Stimulated activated CD8-positive, alpha-beta memory T cell treated with anti-CD3 and anti-CD28 coated beads, Interleukin-15, amount 100 ng/mL, for 4 hours (primary cell): ENCODE measurements at places on chromosomes 5 and 9.

GRCh38 chr5:150036513-150036912 is 36.0 kb downstream of the HMGXB3 start:
- no peak for DNase-seq

DNA sequence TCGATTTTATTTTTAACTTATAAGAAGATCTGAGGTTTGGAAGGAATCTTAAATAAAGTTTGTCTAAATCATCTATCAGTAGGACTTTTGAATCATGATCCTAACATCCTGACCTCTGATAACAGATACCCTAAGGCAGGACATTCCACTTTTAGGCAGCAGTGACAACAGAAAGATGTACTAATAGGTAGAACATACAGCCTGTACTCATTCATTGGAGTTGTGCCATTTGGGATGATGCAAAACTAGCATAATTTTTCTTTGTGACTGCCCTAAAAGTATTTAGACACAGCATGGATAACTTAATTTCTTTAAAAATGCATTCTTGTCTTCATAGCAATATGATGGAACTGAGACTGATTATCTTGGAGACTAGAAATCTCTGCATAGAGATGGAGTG is 39.7 kb downstream of the CDC42SE2 start:
- DNase-seq: no peak

- DNase-seq: no peak
Observed at GRCh38 chr5:68356623-68357022, 141.1 kb downstream of the PIK3R1 start.

- no peak for DNase-seq
Observed at GRCh38 chr5:143400541-143401226, 2.8 kb downstream of the NR3C1 start.

DNA sequence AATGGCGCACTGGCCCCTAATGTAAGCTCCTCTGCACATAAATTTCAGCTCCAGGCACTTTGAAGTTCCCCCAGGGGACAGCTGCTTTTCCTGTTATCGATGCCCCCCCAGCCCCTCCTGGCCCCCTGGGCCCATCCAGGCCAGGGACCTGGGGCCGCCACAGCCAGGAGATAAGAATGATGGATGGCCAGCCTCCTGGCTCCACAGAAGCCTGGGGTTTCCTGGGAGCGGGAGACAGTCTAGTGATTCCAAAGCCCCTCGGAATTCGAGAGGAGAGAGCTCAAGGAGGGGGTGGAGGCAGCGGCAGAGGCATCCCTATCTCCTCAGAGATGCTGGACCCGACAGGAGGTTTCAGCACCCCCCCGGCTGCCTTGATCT is 98.4 kb upstream of the HAND1 start:
- no peak for DNase-seq

GRCh38 chr5:61333954-61334867 is 2.2 kb downstream of the ZSWIM6 start:
- DNase-seq: no peak

DNA sequence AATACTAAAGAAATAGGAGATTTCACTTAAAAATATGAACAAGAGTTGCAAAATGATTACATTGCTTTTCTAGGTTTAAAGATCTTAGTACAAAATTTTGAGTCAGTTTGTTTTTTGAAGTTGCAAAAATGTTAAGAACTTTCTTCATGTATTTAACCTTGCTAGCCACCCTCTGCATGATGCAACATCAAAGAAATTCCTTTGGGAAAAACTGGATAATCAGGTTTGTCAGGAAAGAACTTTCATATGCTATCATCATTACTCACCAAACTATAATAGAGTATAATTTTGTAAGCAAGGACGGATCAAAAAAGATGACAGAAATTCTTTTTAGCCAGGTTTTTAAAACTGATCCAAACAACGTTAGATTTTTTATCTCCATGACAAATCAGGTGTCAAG is 116.9 kb upstream of the MRPS30 start:
- DNase-seq: no peak

DNA sequence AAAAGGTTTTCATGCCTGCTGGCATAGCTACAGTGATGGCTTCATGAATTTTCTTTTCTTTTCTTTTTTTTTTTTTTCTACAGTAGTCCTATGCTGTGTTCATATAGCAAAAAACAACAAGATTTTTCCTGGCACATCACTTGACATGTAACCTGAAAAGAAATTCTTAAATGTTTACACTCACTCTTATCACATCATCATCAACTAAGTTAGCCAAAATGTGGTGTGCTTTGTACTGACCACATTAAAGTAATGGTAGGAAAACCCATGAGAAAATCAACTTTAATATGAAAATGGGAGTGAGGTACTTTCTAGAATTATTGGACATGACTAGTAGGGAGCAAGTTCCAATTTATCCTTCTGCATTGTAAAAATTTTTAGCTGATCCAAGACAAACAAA is 146.7 kb downstream of the SSBP2 start:
- DNase-seq: no peak

- no peak for DNase-seq
Observed at GRCh38 chr9:34430843-34431437, 27.4 kb downstream of the FAM219A start.

DNA sequence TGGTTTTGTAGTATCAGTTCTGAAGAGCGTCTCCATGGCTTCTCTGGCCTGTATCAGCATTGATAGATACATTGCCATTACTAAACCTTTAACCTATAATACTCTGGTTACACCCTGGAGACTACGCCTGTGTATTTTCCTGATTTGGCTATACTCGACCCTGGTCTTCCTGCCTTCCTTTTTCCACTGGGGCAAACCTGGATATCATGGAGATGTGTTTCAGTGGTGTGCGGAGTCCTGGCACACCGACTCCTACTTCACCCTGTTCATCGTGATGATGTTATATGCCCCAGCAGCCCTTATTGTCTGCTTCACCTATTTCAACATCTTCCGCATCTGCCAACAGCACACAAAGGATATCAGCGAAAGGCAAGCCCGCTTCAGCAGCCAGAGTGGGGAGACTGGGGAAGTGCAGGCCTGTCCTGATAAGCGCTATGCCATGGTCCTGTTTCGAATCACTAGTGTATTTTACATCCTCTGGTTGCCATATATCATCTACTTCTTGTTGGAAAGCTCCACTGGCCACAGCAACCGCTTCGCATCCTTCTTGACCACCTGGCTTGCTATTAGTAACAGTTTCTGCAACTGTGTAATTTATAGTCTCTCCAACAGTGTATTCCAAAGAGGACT is 1.5 kb downstream of the GPR21 start:
- DNase-seq: no peak

GRCh38 chr5:150211156-150212030 is 21.5 kb downstream of the SLC6A7 start:
- DNase-seq: no peak

DNA sequence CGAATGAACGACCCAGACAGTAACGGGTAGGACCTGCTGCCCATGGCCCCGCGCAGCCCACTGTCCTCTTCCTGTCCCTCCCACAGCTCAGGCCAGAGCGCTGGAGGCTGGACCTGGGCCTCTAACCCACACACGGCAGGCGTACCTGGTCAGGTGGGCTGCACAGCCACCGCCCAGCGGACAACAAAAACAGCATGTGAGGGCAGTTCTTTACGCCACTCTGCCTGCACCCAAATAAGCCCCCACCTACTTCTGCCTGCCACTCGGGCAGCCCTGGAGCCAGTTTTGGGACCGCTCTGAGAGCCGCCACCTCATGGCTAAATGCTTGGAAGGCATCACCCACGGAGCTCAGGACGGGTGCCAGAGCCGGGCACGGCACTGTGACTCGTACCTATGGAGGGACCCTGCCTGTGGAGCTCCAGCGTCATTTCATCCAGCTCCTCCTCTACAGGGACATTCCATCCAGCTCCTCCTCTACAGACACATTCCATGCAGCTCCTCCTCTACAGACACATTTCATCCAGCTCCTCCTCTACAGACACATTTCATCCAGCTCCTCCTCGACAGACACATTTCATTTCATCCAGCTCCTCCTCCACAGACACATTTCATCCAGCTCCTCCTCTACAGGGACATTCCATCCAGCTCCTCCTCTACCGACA is 18.9 kb downstream of the CLPTM1L start:
- DNase-seq: no peak

GRCh38 chr5:109029847-109030246 is 282.1 kb downstream of the FER start:
- DNase-seq: no peak

DNA sequence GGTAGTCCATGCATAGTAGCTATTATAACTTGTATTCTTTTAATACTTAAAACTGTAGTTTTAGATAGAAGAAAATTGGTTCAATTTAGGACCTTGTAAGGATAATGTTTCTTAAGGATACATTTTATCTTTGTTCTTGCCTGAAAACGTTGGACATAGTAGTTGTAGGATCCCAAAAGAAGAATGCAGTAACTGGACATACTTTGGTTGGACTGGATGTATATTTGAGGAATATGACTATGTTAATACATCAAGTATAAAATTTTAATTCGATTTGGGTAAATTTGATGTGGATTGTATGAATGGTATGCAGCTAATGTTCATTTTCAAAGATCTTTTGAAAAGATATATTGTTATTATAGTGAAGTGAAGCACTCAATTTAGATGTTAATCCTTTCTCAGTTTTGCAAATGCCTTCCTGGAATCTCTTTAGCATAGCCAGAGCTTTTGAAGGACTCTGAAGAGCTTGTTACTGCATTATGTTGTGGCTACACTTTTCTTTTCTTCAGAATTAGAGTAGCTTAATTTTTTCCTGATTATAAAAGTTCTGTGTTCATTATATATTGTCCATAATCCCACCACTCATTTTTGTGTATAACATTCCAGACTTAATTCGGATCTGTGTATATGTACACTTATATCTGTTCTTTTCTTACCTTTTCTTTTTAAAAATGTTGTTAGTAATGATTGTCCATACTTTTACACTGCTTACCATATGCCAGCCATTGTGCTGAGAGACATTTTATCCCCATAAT is 41.2 kb downstream of the LRRTM2 start:
- DNase-seq: no peak

DNA sequence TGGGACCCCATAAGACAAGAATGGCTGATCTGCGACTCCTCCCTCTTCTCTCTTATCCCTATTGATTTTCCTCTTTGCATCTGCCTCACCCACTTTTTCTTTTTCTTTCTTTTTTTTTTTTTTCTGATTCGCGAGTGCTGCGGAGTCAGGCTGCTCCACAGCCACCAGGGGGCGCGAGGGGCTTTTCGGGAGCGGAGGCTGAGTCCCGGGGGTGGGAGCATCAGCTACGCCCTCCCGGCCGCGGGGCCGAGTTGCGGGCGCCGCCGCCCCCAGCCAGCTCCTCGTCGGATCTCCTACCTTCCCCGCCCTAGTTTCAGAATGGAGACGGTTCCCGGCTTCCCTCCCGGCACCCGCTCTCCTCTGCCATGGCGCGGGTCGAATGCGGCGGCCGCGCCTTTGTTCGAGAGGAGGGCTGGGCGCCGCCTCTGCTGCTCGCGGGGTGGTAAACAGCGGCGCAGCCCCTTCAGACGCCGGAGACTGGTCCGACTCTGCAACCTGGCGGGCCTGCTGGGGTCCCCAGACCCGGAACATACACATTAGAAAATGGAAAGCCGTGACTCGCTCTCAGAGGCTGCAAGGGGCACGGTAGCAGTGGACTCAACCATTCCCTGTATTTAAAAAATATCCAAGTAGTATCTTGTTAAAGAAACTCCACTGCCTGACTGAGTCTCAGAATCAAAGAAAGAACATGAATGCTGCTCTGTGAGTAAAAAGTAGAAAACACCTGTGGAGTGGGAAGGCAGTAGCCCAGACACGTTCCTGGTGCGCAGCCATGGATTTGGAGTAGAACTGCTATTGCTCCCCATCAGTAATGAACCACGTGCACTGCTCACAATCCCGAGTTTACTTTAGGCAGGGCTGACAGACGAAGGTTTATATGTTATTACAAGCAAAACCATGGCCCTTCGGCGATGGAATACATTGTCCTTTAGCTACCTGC is 55.7 kb downstream of the DPYSL3 start:
- peak; percentile 37 for DNase-seq

DNA sequence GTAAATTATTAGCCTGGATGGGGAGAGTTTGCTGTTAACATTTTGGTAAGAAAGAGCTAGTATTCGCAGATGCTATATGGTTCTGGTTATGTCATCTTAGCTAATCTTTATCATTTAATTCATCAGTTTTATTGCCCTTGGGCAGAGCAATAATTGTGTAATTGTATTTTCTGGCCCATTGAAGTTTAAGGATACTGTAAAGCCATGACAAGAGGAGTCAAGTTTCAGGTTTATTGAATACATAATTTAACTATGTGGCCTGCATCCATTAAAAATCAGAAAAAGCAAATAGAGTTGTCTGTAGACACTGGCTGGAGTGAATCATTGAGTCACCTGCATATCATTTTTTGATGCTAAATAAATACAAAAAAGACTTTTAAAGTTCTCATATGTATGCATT is 255.8 kb downstream of the PRELID2 start:
- no peak for DNase-seq
